HS-27A (cell line): ENCODE measurements at places on chromosomes 4 and X.

GRCh38 chr4:125125276-125125675 lies 189.5 kb upstream of the FAT4 start:
- DNase-seq = no peak

DNA sequence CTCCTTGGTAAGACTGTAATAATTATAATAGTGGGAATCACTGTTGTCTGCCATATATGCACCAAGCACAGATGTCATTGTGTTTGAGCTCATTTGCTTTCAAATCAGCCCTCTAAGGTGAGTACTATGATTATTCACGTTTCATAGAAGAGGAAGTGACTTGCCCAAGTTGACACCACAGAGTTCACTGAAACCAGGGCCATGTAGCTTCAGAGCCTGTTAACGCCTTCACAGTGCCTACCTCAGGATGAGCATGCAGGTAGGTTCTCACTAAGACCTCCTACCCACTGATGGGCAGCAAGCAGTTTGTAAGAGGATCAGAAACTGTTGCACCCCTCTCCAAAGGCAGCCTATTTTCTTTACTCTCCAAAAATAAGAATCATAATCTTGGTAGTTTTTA lies 27.4 kb downstream of the TMPRSS11A start:
- no peak for DNase-seq

DNA sequence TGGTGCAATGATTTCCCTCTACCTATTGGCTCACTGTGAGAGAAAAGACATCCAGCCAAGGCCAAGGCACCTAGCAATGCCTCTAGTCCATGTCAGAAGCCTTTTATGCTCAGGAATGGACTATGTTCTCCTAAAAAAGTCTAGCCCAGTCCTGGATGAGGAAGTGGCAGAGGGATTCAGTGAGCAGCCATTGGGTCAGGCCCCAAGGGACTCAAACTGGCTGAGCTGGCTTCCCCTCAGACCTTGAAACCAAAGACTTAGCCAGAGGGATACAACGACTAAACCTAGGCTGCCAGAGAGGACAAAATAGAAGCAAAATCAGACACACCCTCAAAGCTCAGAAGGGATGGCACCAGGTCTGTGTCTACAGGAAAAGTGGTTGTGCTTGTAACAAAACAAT lies 49.1 kb downstream of the ARHGEF9 start:
- no peak for DNase-seq

DNA sequence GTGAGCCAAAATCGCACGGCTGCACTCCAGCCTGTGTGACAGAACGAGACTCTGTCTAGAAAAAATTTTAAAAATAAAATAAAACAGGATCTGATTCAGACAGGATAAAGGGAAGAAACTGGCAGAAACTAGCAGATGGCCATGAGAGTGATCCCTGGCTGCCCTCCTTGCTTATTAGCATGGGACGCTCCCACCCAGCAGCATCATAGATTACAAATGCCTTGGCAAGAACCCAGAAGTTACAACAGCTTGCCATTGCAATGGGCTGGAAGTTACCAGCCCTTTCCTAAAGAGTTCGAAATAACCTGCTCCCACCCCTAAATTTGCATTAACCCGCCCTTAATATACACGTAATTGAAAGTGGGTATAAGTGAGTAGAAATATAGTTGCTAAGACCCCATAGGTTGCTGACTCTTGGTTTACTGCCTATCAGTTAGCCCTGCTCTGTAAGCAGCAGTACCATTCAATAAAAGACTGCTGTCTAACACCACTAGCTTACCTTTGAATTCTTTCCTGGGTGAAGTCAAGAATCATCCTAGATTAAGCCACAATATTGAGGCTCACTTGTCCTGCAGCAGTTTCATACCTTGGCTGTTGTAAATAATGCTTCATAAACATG lies 9.1 kb upstream of the XAGE2 start:
- DNase-seq = no peak

GRCh38 chr4:180281724-180282123 lies 1961.5 kb upstream of the TENM3 start:
- DNase-seq = no peak

GRCh38 chr4:34309383-34309906 lies 1934.9 kb downstream of the ARAP2 start:
- DNase-seq = no peak

DNA sequence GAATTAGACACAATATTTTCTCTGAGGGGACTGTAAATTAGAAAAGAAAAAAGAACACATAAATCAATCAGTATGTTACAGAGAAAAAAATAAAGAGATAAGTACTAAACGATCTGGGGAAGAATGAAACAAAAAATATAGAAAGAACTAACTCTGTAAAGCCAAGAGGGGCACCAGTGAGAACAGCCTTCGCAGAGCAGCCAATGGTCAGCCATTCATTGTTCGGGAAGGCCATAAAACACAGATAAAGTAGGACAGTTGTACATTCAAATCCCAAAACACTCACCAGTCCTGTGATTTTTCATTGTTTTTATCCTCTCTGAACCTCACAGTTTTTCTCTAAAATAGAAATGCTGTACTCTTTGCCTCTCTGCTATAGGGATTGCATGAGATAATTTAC lies 127.9 kb downstream of the NEK1 start:
- no peak for DNase-seq

- no peak for DNase-seq
Observed at GRCh38 chr4:8289151-8289750, 19.7 kb downstream of the HTRA3 start.

- DNase-seq = peak; percentile 55
Observed at GRCh38 chr4:3531879-3532750, at the start of gene LRPAP1. Gene LRPAP1, minus strand, starts transcription at chr4:3532422. Its CDS starts 10 bp downstream, at chr4:3532412.

GRCh38 chr4:98539741-98540140 lies 118.7 kb downstream of the TSPAN5 start:
- no peak for DNase-seq

GRCh38 chr4:141177171-141177570 lies 43.5 kb upstream of the ZNF330 start:
- DNase-seq = no peak

DNA sequence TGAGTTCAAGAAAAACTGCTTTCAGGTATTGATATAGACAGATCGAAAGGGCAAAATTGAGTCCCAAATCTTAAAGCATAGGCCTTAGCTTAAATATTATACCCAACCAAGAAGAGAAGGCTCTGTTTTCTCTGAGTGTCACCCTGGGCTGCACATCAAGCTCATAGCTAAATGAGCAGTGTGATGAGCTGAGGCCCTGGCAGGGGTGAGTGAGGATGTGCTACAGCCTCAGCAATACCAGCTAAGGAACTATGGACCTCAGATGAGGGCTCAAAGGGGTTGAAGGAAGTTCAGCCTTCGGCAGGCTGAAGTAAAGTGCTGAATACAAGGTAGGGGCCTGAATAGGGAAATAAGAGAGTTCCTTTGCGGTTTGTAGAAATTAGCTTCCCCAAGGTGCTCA lies 79.3 kb downstream of the FAM114A1 start:
- DNase-seq = no peak

DNA sequence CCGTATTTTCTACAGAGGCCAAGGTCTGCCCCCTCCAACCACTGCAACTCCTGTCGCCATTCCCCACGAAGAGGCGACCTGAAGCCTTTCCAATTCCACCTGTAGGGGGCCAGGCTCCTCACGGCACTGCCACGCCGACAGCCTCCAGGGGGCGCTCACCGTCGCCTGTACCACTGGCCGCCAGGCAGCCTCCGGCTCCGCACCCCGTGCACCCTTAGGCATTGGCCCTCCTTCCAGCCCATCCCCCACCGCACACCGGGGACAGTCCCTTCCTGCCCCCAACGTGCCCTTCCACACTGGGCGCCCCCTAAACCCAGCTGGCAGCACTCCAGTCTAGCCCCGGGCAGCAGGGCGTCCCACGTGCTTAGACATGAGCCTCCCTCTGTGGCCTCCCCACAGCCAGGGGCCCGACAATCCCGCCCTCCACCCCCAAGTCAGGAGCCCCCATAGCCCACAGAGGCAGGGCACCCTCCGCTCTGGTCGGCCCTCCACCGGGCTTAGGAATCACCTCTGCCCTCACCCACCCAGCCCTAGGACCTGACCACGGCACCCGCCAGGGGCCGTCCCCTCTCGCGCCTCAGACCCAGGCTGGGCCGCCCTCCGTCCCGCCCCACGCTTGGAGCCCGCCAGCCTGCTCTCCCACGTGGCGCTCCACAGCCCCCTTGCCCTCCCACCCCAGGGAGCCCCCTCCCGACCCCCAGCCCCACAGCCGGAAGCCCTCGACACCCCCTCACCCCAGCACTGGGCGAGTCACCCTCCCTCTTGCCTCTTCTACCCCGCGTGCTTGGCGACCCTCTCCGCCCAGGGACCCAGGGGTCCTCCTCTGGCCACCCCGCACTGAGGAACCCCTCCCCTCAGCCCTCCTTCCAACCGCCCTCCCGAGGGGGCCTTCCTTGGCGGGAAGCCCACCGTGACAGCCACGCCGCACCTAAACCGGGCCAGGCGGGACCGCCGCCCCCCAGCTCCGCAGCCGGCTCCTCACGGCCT lies 711 bp downstream of the PNMA6E start:
- no peak for DNase-seq

GRCh38 chrX:147226801-147227200 lies 412.3 kb upstream of the CXorf51A start:
- no peak for DNase-seq

GRCh38 chr4:105472871-105473323 lies 965 bp downstream of the PPA2 start:
- DNase-seq = no peak

- DNase-seq = no peak
Observed at GRCh38 chrX:64792598-64793337, 183.5 kb downstream of the ZC4H2 start.

DNA sequence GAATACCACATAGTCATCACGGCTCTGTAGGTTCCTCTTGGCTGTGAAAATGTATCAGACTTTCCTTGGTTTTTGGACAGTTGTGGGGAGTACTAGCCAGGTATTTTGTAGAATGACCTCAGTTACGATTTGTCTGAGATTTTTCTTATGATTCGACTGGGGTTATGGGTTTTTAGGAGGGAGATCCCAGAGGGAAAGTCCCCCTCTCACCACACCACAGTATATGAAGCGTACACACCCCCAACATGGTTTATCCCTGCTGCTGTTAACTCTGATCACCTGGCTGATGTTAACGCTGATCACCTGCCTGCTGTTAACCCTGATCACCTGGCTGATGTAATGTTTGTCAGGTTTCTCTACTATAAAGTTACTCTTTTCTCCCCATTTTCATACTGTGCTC lies 72.6 kb downstream of the ANAPC4 start:
- no peak for DNase-seq

GRCh38 chrX:86348669-86349068 lies 200.4 kb downstream of the DACH2 start:
- DNase-seq = no peak

GRCh38 chrX:46757593-46757992 lies 1.3 kb downstream of the SLC9A7 start:
- DNase-seq = no peak

DNA sequence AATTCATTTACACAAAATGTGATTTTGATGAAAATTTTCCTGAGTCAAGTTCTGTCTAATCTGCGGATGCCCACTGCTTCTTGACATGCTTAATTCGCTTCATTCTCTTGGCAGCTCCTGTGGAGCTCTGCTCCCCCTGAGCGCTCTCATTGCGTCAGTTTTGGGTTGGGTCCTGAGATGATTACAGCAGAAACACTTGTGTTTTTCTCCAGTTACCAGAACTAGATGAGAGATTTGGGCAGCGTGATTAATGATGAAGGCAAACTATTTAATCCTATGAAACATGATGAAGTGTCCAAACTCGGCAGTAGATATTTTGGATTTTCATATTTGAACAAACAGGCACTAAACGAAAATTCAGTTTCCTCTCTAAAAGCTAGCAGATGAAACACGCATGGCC lies 4.2 kb upstream of the CXCL1 start:
- DNase-seq = no peak

GRCh38 chr4:67575232-67576058 lies 16.9 kb downstream of the STAP1 start:
- DNase-seq = no peak

DNA sequence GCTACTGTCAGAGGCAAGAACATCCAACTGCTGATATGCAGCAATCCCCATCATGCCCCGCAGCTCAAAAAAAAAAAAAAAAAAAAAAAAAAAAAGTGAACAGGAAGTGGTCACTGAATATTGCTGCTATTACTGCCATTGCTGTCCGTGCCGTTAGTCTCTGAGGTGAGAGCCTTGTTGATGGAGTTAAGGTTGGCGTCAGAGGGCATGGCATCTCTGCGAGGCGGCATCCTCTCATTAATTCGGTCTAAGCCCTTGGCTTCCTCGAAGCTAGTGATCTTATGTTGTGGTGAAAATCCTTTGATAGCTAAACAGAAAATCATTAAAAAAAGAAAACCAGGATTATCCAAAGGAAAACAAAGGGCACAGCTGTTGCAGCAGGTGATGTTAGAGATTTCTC lies 321.6 kb downstream of the PPP3CA start:
- DNase-seq = no peak

GRCh38 chr4:139144911-139145551 lies 32.0 kb downstream of the ELF2 start:
- DNase-seq = no peak

DNA sequence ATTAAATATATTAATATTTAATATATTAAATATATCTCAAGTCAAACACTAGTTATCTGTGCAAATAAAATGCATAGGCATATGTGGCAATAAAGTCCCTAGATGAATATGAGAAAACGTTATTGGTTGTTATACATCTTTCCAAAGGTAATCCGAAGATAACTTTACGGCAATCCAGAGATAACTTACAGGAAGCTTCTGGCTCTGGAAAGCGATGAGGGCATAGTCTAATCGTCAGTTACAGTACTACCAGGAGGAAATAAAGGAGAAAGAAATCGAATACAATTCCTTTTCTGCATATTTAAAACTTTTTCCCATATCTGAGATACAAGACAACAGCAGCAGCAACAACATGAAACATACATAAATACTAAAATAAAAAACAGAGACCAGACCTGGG lies 35.3 kb downstream of the CNOT6L start:
- DNase-seq = no peak

- peak; percentile 23 for DNase-seq
Observed at GRCh38 chr4:98688411-98689290, 30.2 kb upstream of the TSPAN5 start.

DNA sequence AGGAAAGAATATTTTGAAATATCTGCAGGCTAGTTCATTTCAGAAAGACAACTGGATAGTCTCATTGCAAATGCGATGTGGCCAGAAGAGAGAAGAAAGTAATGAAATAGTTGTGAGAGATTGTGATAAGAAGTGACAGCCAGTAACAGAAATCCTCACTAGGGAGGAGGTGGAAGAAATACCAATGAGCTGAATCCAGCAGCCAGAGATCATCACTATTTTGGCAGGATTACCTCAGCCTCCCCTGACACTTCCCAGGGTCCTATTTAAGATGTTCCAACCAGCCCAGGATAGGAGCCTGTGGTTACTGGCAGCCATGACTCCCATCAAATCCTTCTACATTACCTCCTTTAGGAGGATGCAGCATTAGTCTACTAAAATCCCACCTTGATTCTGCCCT lies 76.7 kb upstream of the ARHGAP24 start:
- DNase-seq = no peak

- DNase-seq = no peak
Observed at GRCh38 chr4:170227928-170228327, 138.2 kb upstream of the AADAT start.

DNA sequence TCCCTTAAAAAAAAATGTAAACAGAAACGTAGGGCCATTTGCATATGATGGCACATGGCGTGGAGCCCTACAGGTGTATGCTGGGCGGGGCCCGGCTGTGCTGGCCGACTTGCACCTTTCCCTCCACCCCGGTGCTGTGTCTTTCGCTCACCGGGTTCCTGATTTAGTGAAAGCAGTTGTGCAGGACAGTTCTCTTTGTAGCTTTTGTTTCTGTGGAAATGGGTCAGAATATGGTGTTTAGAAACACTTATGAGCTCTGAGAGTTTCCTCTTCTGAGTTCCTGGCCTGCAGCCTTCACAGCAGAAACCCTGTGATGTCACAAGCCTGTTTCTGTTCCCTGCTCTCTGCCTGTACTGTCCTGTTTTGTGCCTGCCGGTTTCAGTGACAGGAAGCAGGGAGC lies 22.5 kb upstream of the MSANTD1 start:
- no peak for DNase-seq
